ENCODE measurements at places on chromosomes 1 and 21. TPM values are rescaled to one million over a fixed set of nuclear protein-coding genes. Genes with fewer than 3 reads are reported as not detected.

The RGSL1 gene
- not detected for polyA plus RNA-seq

The SPOCD1 gene
- polyA plus RNA-seq: 0.22 TPM

The KCNT2 gene
- 0.39 TPM for polyA plus RNA-seq

The TNFSF18 gene
- not detected for polyA plus RNA-seq

The TCHHL1 gene
- polyA plus RNA-seq: not detected

The RIPPLY3 gene
- polyA plus RNA-seq: 0.26 TPM

The MPL gene
- polyA plus RNA-seq: not detected

The GBP6 gene
- polyA plus RNA-seq: not detected

The DENND2C gene
- polyA plus RNA-seq: 0.88 TPM

The AK5 gene
- polyA plus RNA-seq: 2.5 TPM

The GJC2 gene
- 0.73 TPM for polyA plus RNA-seq

The IGSF3 gene
- polyA plus RNA-seq: 12.0 TPM

The FABP3 gene
- polyA plus RNA-seq: 542 TPM

The CLCC1 gene
- 10.7 TPM for polyA plus RNA-seq

The CSTB gene
- 97.8 TPM for polyA plus RNA-seq

The OR2T2 gene
- polyA plus RNA-seq: not detected

The OR14A2 gene
- polyA plus RNA-seq: not detected

The MAP3K21 gene
- polyA plus RNA-seq: 7.4 TPM

The CLCNKA gene
- 187 TPM for polyA plus RNA-seq

The SUSD4 gene
- polyA plus RNA-seq: 23.7 TPM

The RXRG gene
- polyA plus RNA-seq: 0.39 TPM

The PLPPR5 gene
- not detected for polyA plus RNA-seq

The HCN3 gene
- 4.5 TPM for polyA plus RNA-seq

The FBLIM1 gene
- polyA plus RNA-seq: 16.6 TPM

The NUP133 gene
- polyA plus RNA-seq: 15.9 TPM

The TMPRSS2 gene
- 55.0 TPM for polyA plus RNA-seq

The CCDC181 gene
- polyA plus RNA-seq: 8.2 TPM

The DMBX1 gene
- not detected for polyA plus RNA-seq

The FALEC gene
- polyA plus RNA-seq: not detected

The LRRC39 gene
- polyA plus RNA-seq: 0.45 TPM

The CCDC30 gene
- 4.9 TPM for polyA plus RNA-seq
